ENCODE measurements at places on chromosomes 3 and 15.

DNA sequence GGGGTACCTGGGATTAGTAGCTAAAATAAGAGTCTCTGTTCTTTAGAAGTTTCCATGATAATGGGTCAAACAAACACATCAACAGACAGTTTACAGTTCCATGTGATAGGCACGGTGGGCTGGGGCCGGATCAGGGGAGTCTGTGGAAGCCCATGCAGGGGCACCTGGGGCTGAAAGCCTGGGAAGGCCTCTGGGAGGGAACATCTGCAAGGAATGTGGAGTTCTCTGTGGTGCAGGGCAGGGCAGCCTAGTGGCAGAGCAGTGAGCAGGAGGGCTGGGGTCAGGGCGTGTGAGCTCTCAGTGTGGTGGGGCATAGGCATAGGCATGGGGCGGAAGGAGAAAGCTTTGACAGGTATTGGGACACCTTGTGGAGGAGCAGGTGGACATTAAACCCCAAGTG is 207.7 kb upstream of the TRIM42 start:
- DNase-seq = no peak

- DNase-seq = no peak
Measured at GRCh38 chr3:42102571-42102970, 11.4 kb downstream of the TRAK1 start.

GRCh38 chr3:65033576-65033975 is 345.8 kb upstream of the ADAMTS9 start:
- DNase-seq = no peak

DNA sequence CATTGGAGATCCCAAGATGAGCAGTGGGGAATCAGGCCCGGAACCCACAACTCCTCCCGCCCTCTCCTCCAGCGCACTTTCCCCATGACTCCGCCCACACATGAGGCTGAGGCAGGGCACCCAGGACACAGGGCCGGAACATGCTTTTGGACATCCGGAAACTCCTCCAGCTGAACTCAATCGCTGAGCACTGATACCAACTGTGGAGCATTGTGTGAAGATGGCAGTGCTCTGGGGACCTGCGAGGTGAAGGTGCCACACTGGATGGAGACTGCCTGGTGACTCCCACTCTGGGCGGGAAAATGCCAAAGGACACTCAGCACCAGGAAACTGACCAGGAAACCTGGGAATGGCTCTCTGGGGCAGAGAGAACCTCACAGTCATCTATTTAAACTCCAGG is 189.1 kb downstream of the FAM43A start:
- DNase-seq = no peak

- DNase-seq = no peak
Measured at GRCh38 chr3:184648636-184649035, 63.2 kb downstream of the MAGEF1 start.

- no peak for DNase-seq
Measured at GRCh38 chr15:72980661-72981060, 71.6 kb upstream of the NEO1 start.

DNA sequence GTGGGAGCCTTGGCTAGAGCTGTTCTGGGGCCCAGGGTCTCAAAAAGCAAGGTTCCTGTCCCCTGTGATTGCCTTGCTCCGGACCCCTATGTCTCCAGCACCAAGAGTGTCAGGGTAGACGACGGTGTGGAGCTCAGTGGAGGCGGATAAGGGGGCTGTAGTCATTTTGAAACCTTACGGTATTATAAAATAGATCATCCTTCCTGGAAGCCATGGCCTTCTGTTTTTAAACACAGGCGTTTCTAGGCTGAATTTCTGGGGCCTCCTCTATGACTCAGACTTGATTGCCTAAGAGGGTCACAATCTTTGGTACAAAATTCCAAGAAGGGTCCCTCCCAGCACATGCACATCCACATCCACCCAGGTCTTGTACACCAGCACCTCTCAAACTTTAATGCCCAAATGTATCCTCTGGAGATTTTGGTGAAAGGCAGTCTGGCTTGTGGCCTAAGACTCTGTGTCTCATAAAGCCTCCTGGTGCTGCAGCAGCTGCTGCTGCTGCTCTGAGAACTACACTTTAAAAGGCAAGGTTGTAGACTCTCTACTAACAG is 70.5 kb upstream of the XCR1 start:
- no peak for DNase-seq
